ENCODE measurements at places on chromosomes 1 and 21.
A peak's percentile ranks its signal among the peaks of the same experiment; 100 is the strongest.

GRCh38 chr1:220188538-220188937, 83.7 kb downstream of the RAB3GAP2 start:
- no peak for DNase-seq

- no peak for DNase-seq
Observed at GRCh38 chr21:29477941-29478340, 179.2 kb downstream of the BACH1 start.

- DNase-seq: no peak
Observed at GRCh38 chr1:20071416-20071815, 1.4 kb downstream of the PLA2G5 start.

DNA sequence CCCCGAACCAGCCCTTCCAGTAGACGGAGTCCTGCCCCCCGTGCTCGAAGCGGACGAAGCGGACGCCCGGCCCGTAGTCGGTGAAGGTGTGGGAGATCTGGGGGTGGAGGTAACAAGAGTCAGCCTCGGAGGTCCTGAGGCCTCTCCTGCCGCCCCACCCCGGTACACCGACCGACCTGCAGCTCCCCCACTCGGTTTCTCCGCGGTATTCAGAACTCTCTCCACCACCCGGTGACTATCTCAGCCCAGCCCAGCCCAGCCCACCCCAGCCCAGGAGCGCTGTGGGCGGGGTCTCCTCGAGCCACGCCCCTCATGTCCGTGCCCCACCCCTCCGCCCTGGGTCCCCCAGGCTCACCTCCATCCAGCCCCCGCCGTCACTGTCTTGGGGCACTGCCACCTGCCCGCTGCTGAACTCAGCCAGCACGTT, 5.5 kb downstream of the FBXO2 start:
- DNase-seq: no peak

- DNase-seq: no peak
Observed at GRCh38 chr1:175875556-175875955, 132.2 kb upstream of the TNR start.

- no peak for DNase-seq
Observed at GRCh38 chr1:160169553-160170399, 18.4 kb downstream of the ATP1A4 start.

DNA sequence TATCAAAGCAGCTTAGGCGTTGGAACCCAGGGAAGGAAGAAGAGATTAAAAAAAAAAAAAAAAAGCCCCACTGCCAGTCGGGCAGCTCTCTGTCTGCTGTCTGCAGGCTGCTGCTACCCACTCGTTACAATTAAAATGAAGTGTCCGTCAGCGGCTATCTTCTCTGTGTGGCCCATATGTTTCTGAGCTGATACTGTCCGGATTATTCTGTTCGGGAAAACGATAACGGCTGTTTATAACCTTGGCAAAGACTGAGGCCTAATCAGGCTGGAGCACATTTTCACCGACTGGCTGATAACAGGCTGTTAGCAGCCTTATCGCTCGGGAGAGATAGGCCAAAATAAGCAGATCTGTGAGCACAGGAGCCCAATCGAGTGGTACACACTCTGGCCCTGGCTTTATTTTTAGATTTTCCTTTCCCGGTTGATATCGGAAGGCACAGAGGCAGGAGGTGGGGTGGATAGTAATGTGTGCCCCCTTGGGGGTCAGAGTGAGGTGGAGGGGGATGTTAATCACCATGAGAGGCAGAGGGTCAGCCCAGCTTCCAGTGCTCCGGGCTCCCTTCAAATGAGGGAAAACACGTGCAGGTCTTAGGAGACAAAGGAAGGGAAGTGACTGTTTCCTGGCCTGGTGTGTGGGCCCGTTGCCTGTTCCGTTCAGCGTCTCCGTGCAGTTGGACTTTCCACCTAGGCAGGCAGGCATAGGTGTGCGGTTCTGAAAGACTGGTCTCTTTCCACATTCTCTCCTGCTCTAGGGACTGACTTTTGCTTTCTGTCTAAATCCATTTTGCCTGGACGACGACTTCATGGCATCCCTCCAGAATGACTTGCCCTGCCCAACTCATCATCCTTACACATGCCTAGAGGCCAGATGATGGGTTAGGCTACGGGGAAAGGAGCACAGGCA, 153.4 kb downstream of the PBX1 start:
- DNase-seq: no peak

- DNase-seq: no peak
Observed at GRCh38 chr1:93556291-93556690, 108.4 kb downstream of the FNBP1L start.

DNA sequence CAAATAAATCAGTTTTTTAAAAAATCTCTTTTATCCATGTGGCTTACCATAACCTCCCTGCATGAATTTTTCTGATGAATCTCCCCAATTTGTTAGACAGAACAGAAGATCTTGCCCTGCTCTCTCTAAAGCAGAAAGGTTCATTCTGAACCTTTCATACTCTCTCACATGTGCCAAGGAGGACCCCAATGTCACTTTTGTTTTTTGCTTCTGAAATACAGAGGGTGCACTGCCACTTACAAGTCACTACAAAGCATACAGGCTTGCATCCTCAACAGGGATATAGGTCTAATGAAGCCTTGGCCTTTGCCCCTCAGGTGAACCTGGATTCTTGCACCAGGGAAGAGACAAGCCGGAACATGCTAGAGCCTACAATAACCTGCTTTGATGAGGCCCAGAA, 4.8 kb downstream of the RGS4 start:
- no peak for DNase-seq

DNA sequence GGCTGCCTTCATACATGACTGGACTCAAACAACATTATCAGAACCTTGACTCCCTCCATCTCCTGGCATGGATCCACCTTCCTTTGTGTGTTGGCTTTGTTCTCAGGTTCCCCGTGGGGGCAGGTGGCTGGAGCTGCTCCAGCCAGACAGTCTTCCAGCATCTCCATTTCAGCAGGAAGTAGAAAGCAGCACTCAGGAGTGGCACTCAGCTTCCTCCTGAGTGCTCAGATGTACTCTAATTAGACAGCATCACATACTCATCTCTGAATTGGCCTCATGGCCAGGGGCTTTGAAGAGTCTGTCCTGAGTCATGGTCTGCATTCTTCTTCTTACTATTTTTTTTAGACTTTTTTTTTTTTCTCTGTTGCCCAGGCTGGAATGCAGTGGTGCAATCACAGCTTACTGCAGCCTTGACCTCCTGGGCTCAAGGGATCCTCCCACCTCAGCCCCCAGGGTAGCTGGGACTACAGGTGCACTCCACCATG, 27.9 kb downstream of the OVAAL start:
- no peak for DNase-seq

GRCh38 chr1:230153641-230154296, 86.7 kb downstream of the GALNT2 start:
- DNase-seq: no peak

- DNase-seq: no peak
Observed at GRCh38 chr1:235397733-235398132, 30.5 kb downstream of the TBCE start.

- peak; percentile 1 for DNase-seq
Observed at GRCh38 chr1:190373705-190374336, 103.8 kb downstream of the BRINP3 start.

DNA sequence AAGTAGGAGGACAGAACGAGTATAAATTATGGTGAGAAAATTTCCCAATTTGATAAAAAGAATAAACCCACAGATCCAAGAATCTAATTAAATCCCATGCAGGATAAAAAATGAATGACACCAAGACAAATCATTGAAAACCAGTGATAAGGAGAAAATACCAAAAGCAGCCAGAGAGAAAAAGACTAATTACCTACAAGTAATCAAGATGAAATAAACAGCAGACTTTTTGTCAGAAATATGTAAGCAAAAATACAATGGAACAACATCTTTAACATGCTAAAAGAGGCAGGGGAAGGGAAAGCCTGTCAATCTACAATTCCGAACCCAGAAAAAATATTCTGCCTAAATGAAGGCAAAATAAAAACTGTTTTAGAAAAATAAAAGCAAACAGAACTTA, 20.7 kb upstream of the CCN1 start:
- no peak for DNase-seq

DNA sequence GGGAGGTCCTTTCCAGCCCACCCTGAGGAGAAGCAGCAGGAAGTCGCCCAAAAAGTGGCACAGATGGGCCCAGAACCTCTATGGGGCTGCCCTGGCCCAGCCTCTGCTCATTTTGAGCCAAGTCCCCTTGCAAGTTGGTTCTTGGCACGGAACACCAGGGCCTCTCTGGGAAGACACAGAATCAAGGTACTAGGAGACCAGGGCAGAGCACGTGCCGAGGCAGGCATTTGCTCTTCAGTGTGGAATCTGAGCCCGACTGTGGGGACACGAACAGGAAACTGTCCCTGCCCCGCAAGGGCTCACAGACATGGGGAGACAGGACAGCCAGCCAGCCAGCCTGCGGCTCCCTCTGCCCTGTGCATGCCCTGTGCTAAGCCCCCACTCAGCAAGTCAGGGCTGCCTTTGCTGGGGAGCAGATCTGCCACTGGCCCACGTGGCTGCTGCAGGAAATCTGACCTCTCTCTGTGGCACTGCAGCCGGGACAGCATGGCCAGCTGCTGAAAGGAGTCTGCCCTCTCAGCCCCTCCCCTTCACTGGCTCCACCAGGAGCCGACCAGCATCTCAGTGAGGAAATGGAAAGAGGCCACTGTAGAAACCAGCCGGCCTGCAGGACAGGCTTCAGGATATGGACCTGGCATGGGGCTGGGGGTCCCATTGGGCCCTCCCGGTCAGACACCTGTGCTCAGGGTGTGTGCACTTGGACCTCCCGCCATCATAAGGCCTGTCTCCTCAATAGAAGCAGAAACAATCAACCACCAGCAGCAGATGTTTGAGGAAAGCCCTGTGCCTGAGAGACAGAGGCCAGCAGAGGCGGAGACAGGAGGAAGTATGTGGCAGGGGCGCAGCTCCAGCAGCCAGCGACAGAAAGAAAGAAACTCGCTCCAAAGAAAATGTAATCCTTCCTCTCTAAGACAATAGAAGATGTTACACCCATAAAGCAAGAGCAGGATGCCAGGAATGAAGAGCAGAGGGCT, 3.7 kb downstream of the ARHGEF16 start:
- DNase-seq: no peak

GRCh38 chr1:15151377-15151806, 2.2 kb upstream of the TMEM51 start:
- DNase-seq: no peak

DNA sequence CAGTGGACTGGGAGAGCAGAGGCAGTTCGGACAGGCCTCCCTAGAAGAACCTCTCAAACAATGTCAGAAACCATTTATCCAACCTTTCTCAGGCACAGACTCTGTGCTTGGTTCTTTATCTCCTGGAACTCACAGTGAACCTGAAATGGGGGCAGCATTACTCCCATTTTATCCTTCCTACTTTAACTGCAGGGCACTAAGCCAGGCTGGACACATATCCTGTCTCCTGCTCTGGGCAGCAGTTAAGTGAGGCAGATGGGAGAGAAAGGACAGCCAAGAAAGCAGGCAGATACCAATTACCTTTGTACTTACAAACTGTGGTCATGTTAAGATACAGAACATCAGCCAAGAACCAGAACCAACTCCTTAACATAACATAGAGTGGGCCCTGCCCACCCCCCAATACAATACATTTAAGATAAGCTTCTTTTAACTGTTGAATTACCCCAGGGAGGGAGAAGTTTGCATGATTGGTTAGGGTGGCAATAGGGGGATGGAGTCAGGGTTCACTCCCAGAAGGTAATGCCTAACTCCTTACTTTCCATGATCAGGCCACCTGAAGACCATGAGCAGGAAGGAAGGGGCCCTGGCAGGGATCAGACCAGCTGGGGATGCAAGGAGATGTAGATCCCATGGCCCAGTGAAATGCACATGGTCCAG, 10.9 kb downstream of the KDF1 start:
- DNase-seq: no peak

- DNase-seq: no peak
Observed at GRCh38 chr1:69738458-69739250, 170.9 kb downstream of the LRRC7 start.

GRCh38 chr1:215022204-215022603, 60.3 kb upstream of the KCNK2 start:
- DNase-seq: no peak

DNA sequence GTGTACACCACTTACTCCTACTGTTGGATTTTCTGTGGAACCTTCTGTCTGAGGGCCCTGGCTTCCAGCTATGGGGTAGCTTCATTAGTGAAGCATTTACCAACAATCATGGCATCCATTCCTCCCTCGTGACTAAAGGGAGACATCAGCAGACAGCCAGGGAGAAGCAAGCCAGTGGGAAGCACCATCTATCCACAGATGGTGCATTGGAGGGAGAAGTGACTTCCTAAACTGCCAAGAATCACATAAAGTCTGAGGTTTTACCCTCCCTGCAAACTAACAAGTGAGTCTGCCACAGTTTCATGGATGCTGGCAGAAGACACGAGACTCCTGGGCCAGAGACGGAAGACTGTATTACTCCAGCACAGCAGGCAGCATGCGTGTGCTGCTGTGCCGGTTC, 31.4 kb downstream of the UMODL1 start:
- DNase-seq: no peak

DNA sequence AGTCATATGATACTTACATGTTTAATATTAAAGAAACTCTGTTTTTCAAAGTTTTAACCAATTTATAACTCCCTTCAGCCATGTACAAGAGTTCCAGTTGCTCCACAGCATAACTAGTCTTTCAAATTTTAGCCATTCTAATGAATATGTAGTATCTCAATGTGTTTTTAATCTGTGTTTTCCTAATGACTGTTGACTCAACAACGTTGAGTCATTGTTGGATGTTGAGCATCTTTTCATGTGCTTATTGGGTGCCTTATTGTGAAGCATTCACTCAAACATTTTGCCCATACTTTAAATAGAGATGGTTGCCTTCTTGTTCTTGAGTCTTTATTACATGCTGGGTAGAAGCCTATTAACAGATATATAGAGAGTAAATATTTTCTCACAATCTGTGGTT, 240.2 kb upstream of the LYPLAL1 start:
- DNase-seq: no peak

GRCh38 chr1:221912230-221912629, 170.3 kb upstream of the DUSP10 start:
- DNase-seq: no peak

DNA sequence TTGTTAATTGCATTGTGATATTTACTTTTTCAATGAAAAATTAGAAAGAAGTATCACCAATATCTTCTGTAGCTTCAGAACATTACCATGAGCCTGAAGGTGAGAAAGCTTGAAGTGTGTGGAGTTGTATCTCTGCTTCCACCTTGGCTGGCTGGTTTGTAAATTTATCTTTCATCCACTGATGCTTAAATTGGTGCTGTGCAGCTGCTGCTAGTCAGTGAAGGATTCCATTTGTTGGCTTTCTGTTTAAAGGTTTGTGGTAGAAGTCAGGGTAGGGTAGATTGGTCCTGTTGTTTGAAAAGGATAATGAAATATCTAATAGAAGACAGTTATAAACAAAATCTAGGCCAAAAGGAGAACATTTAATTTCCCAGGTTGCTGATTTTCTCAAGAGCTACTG, 105.7 kb downstream of the C1orf21 start:
- no peak for DNase-seq

DNA sequence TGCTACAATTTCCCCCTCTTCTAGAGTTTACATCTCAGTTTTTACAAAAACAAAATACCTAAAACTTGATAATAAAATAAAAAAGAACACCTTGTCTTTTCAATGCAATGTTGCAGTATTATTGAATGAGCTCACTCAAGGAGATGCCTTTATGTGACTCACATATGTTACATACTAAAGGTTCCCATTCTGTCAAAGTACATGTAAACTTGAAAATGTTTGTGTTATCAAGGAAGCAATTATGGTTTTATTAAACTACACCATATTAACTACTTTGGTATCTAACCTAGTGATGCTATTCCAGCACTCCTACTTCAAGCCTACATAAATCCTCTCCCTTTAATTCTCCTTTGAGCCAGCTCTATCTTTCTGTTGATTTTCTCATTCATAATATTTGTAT, 658.3 kb downstream of the PTPRC start:
- DNase-seq: no peak

- no peak for DNase-seq
Observed at GRCh38 chr1:230120921-230121381, 53.9 kb downstream of the GALNT2 start.
